ENCODE measurements at places on chromosomes 1 and 21.

GRCh38 chr1:61461406-61462384 is 263.2 kb downstream of the TM2D1 start:
- no peak for DNase-seq

GRCh38 chr1:175976865-175977642 is 230.0 kb downstream of the COP1 start:
- DNase-seq: no peak

- no peak for DNase-seq
Observed at GRCh38 chr21:40636026-40636425, 210.9 kb downstream of the DSCAM start.

DNA sequence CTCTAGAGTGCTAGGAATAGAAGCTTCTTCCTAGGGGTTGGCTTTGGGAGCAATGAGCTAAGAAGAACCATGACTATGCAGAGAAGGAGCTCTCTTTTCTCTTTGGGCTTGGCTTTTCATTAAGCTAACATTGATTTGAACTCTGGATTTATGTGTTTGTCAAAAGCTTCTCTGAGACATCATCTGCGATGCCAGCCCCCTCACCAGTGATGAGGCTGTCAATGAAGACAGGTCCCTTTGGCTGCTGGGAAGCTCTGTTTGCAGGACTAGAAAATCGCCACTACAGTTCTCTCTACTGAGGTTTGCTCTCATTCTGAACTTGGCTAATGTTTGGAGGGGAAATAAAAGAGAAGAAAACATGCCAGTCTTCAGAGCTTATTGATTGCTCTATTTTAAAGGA is 185.0 kb downstream of the PCP4 start:
- DNase-seq: no peak

- DNase-seq: no peak
Observed at GRCh38 chr21:30305136-30305535, 15.0 kb downstream of the KRTAP26-1 start.

GRCh38 chr1:204390751-204391466 is 20.7 kb downstream of the PPP1R15B start:
- DNase-seq: no peak

DNA sequence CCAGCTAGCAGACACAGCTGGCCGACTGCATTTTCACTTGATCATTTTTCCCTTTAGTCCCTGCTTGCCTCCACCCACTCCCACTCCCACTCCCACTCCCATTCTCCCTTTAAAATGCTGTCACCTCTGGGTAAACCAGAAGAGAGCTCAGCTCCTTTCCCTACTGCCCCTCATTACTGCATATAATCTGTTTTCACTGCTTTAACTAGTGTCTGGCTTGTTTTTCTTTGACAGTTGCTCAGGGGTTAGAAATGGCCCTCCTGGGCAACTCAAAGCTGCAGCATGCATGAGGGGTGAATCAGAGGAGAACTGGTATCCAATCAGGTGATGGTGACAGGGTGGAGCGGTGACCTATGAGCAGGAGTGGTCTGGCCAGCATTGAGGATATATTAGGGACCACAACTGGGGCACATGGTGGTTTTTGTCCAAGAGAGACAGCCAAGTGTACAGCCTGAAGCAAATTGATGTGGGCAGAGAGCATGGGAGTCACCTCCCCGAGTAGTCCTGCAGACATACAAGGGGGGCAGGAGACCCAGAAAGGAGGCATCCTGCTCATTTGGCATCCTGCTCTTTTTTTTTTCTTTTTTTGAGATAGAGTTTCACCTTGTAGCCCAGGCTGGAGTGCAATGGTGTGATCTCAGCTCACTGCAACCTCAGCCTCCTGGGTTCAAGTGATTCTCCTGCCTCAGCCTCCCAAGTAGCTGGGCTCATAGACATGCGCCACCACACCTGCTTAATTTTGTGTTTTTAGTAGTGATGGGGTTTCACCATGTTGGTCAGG is 42.6 kb upstream of the SRSF10 start:
- DNase-seq: no peak

GRCh38 chr1:153441238-153441755 is 19.2 kb downstream of the S100A7 start:
- DNase-seq: no peak

DNA sequence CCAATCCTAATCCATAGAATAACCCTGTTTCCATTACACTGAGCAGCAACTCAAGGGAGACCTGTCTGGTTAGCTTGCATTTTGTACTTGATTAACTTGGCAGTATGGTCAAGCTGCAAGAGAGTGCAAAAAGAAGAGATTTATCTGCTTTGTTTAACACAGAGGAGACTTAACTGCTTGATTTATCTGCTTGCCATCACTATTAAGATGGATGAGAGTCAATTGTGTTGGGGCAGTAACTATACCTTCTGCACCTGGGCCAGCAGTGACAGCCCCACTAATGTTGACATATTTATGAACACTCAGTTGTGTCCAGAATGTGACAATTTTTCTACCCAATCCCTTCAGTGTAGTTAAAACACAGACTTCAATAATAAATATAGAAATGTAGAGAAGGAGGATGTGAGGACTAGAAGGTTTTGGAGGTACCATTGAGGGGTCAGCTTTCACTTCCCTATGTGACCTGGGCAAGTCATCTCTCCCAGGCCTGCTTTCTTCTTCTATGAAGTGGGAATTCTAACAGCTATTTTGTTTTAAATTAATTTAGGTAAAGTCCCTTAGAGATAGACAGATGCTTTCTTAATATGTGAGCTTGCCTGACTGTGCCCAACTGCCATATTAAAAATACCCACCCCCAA is 159.1 kb upstream of the KCNK2 start:
- no peak for DNase-seq

GRCh38 chr1:9996624-9997582 is at the start of gene RBP7:
RBP7 (plus strand) TSS chr1:9997228; CDS start chr1:9997259, 31 bp downstream.
- DNase-seq: no peak

DNA sequence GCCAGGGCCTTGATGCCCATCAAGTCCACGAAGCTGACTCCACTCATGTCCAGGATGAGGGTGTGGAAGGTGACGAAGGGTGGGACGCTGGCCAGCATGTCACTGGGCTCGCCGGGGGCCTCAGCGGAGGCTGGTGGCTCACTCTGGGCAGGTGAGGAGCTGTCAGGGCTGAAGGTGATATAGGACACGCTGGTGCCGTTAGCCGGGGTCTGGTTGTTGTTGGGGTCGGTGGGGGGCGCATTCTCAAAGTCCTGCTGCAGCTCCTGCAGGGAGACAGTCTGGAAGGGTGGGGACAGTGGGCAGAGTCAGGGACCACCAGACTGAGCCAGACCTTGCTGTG is 21.7 kb downstream of the SLC26A9 start:
- no peak for DNase-seq

DNA sequence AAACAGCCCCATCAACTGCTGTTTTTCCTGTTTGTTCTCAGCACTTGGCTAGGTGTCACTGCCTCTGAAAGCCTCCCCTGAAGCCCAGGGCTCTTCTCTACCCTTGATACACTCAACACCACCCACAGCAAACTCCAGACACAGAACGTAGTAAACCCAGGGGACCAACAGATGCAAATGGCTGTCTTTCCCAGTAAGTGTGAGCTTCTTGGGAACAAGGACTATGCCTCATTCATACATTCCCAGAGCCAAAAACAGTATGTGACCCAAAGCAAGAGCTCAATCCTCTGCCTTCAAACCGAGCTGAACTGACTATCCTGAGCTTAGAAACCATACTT is 4.4 kb downstream of the LBR start:
- no peak for DNase-seq

DNA sequence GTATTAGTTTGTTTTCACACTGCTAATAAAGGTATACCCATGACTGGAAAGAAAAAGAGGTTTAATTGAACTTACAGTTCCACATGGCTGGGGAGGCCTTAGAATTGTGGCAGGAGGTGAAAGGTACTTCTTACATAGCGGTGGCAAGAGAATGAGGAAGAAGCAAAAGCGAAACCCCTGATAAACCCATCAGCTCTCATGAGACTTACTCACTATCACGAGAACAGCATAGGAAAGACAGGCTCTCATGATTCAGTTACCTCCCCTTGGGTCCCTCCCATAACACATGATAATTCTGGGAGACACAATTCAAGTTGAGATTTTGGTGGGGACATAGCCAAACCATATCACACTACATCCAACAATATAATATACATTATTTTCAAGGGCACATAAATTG is 145.7 kb upstream of the BARHL2 start:
- no peak for DNase-seq

- no peak for DNase-seq
Observed at GRCh38 chr1:97938285-97938642, 17.4 kb upstream of the DPYD start.
